ENCODE measurements at places on chromosomes 12 and 14.

DNA sequence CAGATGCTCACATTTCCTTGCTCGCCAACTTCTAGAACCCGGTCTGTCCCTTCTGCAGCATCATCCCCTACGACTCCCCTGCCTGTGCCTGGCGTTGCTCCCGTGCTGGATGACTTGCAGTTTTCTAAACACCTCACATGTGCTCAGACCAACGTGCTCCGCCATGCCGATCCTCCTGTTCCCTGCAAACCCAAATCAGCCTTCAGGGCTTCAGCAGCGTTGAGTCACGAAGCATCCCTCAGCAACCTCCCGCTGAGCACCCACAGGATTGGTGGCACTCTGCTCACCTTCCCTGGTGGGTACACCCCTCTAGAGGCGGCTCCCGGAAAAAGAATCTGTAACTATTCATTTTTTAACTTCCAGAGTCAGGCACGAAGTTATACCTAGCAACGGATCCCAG is 2.8 kb upstream of the PIWIL1 start:
- no peak for DNase-seq

GRCh38 chr12:106141003-106141402 is 2.2 kb upstream of the NUAK1 start:
- no peak for DNase-seq

DNA sequence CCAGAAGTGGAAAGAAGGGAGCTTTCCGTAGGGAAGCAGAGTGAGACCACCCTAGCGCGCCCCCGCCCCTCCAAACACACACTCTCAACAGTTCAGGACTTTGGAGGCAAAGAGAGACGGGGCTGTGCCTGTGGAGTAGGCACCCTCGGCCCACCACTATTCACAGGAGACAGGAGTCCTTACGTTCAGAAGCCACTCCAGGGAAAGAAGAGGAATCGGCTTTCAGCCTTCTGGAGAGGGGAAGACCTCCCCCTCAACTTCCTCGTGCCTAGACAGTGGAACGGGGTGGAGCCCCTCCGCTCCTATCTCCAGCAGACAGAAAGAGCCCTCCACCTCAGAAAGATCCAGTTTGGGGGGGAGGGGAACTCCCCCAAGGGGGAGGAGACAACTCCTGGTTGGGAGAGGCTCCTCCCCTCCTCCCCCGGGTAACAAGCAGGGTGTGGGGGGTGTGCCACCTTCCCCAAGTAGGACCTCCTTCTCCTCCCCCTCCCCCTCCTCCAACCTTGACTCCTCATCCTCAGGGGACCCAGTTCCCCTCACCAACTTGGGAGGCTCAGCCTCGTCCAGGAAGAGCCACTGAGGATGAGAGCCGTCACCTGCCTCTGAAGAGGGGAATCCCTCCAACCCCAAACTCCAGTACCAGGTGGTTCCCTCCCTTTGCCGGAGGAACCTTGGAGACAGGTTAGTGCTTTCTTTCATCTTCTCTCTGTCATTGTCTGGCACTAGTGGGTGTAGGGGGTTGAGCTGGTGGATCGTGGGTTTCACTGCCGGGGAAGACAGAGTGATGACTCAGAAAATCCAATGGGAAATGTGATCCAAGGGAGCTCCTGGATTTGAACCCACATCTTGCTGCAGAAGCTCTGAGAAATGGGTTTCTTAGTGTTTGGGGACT is 883 bp downstream of the FOXJ2 start:
- DNase-seq, result no peak

DNA sequence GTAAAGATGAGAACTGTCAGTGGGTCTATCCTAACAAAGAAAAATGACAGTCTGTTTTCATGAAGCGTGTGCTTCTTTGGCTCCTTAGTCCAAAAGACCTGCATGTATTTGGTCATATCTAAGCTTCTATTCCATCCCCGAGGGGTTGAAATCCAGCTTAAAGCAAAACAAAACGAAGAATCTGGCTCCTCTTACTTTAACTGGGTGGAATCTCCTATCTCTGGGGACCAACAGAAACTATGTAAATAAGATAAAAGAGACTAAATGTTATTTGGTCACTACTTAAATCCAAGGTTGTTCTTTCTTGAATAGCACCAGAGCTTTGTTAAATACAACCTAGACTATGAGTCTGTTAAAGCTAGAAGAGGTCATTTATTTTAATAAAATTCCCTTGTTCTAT is 9.4 kb downstream of the IGF1 start:
- DNase-seq, result no peak

Measured in T-cell (primary cell).